BJ (cell line): ENCODE measurements at places on chromosomes 6 and 20.

- no peak for DNase-seq
These were observed 626.1 kb upstream of the ID4 start for GRCh38 chr6:19210849-19211590.

DNA sequence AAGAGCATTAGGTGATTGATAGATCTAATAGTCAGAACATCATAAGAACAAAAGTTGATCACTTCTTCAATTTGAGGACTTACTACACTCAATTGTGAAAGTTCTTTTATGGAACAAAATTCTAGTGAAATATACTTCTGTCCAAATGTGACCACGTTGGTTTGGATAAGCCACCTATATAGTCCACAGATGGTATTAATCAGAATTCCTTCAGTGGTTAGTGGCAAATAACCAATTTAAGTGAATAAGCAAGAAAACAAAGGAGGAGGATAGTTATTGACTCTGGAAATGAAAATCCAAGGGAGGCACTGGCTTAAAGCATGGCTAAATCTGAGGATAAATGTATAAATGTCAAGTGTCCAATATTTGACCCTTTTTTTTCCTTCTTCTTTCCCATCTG, 268.5 kb upstream of the MARCKS start:
- DNase-seq, result no peak

GRCh38 chr6:154506582-154506981, 3.9 kb downstream of the CNKSR3 start:
- DNase-seq, result no peak

DNA sequence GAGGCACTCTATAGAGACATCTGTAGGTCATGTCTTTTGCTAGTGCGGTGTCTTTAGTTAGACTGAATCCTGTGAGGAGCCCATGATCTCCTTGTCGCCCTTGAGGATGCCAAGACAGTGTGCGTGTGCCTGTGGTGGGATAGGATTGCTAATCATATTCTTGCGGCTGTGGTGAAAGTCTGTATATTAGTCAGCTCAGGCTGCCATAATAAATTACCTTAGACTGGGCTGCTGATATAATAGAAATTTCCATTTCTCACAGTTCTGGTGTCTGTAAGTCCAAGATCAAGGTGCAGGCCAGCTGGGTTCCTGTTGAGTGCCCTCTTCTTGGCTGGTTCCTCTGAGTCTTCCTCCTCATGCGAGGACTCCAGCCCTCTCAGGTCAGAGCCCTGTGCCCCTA, 141.2 kb downstream of the JARID2 start:
- DNase-seq, result no peak

GRCh38 chr6:125942672-125943527, 13.7 kb upstream of the HINT3 start:
- DNase-seq, result no peak

DNA sequence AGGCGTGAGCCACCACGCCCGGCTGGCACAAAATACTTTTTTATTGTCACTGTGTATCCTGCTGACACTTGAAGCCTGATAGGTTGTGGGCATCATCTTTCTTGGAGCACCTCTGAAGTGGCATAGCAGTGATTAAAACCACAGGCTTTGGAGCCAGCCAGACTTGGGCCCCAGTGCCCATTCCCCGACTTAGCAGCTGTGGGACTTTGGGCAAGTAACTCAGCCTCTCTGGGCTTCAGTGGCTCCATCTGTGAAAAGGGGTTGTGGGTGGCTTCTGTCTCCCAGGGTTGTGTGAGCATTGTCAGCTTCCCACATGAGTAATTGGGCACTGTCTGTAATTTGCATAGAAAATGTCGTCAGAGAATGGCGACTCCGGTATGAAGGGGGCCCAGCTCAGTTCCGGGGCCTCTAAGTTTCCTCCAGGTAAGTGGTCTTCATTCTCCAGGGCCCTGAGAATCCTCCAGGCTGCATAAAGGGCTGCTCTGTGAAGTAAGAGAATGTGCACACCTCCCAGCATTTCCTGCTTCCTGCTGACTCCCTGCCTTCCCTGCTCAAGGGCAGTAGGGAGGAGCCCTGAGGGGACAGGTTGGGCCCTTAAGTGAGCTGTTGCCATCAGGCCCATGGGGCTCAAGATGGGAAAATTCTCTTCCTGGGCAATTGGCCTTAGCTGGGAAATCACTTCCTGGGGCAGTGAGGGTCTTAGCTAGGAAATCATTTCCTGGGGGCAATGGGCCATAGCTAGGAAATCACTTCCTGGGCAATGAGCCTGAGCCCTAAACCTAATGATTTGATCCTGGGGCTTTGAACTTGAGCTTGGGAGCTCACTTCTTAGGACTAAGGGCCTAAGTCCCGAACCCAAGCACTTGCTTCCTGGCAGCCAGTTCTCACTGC, 27.2 kb downstream of the ARHGAP40 start:
- DNase-seq, result no peak

- no peak for DNase-seq
These were observed 4.2 kb downstream of the CDK19 start for GRCh38 chr6:110810896-110811586.

- no peak for DNase-seq
These were observed 93.8 kb upstream of the LY86 start for GRCh38 chr6:6494677-6495076.

DNA sequence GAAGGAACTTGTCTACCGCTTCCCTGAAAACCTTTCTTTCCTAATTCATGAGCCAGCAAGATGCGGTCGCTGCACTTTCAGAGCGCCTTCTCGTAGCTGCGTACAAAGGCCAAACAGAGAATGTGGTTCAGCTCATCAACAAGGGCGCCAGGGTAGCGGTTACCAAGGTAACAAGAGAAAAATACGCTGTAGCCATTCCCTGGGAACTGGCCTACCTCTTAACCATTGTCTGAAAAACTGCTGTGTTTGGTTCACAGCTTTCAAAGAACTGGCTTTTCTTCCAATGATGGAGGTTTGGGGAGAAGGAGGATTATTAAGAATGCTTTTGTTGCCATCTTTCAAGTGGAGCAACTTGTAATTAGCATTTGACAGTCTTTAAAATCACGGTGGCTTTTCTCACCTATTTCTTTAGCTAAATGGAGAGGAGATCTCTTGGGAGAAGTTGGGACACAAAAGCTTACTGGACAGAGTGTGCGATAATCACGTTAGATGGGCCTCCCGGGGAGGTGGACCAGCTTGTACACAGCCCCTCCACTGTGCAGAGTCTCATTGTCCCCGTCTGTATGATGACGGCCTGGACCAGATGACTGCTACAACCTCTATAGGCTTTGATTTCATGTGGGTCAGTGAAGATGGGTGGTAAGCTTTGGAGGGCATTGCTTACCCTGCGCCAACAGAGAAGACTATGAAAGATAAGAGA, 71.5 kb downstream of the LYRM2 start:
- no peak for DNase-seq

- no peak for DNase-seq
These were observed 21.9 kb upstream of the CDH4 start for GRCh38 chr20:61230166-61230565.
